ENCODE measurements at places on chromosomes 2 and 18.

GRCh38 chr2:239750045-239750835 lies 274.9 kb downstream of the NDUFA10 start:
- no peak for DNase-seq

DNA sequence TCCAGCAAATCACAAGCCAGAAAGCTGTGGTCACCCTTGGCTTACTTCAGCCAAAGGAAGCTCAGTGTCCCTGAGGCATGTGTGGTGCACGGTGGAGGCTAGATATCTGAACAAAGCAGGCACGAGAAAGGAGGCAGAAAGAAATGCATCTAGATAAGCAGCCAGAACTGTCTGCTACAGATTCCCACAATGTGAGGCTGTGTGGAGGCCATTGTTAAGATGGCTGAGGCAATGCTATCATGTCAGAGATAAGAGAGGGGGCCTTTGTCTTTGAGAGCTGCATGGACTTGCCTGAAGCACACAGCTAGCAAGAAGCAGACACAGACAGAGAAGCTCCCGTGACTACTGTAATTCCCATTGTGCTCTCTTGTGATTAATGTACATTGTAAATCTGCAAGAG lies 110.5 kb upstream of the LYPD6 start:
- DNase-seq: no peak

- DNase-seq: no peak
Observed at GRCh38 chr18:23538870-23539269, 35.6 kb downstream of the RMC1 start.

DNA sequence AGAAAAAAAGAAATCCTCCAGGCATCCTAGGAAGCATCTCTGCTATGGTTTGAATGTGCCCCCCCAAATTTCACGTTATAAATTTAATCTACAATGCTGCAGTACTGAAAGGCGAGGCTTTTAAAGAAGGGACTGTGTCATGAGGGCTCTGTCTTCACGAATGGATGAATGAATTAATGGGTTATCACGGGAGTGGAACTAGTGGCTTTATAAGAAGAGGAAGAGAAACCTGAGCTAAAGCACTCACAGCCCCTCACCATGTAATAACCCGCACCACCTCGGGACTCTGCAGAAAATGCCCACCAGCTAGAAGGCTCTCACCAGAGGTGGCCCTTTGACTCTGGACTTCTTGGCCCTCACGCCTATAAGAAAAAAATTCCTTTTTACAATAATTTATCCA lies 27.6 kb downstream of the RNU4ATAC start:
- no peak for DNase-seq

- no peak for DNase-seq
Observed at GRCh38 chr2:64952511-64953482, 36.4 kb upstream of the SLC1A4 start.

DNA sequence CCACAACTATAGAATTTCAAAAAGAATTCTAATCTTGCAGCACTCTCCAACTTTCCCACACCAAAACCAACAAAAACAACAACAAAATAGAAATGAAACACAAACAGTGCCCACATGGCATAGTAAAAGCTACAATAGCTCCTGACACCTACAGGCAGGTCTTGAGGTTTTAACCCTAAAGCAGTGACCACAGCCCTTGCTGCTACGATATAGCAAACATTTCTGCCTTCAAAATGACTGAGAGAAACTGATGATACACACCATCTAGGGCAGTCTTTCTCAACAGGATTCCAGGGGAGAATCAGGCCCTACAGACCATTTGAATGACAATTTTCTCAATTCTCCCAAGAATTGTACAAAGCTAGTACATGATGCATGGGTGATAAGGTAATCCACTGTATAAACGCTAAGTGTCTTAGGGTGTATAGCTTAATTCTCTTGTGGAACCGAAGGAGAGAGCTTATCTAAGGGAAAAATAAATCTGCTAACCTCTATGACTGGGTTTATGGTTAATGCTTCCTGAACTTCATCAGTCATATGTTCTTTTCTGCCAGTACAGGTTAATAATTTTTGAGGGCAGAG lies 46.5 kb downstream of the TRAK2 start:
- DNase-seq: no peak

DNA sequence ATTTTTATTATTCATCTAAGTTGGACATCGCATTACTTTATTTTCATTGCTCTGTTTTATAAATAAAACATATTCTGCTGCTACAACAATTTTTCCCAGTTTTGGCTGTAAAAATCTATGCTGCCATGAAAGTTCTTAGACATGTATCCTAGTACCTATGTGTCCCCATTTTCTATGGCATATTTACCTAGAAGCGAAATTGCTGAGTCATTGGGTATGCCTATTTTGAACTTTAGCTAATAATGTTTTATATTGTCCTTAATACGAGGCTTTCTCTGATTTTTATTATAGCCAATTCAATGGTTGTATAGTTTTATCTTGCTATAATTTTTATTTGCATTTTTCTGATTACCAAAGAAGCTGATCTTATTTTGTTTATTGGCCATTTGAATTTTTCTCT lies 110.5 kb upstream of the DPP10 start:
- no peak for DNase-seq

DNA sequence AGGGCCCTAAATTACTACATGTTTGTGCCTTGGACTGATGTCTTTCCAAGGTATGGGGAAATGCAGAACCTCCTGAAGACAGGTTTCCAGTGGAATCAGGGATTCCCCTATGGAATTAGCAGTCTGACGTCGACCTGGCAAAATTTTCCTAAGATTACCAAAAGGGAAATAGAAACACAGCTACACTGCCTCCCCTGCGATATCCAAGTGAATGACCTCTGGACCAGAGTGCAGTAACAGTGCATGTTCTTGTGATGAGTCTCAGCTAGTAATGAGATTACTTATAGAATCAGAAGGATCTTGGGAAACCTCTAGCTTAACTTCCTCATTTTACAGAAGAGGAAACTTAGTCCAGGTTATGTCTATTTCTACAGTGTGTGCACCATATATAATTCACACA lies 21.3 kb upstream of the CHST9 start:
- no peak for DNase-seq

DNA sequence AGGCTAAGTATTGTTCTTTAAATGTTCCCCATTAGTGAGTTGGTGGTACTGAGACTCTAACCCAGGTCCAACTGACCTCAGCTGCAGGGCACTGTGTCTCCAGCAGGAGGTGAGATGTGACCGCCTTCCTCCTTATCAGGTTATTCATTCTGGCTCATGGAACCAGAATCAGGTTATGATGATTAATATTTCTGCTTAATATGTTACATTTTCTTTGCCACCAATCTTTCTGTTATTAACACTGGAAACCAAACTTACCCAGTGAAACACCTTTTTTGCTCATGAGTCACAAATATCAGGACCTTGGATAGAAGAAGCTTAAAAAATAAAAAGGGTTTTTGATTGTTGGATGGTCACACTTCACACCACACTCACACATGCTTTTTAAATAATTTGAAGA lies 85.4 kb downstream of the DPP4 start:
- no peak for DNase-seq

DNA sequence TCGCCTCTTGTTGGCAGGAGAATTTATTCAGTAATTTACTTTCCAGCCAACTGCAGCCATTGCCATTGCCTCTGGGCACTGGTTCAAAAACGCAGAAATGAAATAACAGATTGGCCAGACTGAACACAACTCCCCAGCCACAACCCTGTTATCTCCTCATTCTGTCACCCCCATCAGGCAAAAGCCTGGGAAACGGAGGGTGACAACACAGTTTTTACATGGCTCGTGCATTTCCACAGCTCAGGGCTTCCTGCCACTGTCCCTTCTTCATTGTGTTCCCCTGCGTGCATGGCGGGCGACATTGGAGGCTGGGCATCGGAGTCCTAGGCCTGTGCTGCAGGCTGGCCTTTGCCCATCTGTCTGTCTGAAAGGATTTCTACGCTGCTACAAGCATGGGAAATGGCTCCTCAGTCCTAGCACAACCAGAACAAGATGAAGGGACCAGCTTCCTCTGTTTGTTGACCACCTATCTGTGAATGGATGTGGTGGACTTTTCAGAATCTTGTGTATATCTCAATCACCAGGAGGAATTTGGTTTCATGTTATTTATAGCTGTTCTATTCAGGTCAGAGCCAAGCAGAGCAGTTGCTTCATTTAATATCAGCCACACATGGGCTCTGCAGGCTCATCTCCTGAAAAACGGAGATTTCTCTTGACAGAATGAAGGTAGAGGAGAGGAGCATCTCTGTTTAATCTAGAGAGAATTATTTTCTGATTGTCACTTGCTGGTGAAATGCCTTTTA lies 107.0 kb downstream of the MGAT5 start:
- peak; percentile 29 for DNase-seq

GRCh38 chr18:26764586-26764985 lies 100.9 kb downstream of the AQP4 start:
- no peak for DNase-seq

GRCh38 chr2:71782323-71782722 lies 329.0 kb downstream of the DYSF start:
- DNase-seq: no peak

DNA sequence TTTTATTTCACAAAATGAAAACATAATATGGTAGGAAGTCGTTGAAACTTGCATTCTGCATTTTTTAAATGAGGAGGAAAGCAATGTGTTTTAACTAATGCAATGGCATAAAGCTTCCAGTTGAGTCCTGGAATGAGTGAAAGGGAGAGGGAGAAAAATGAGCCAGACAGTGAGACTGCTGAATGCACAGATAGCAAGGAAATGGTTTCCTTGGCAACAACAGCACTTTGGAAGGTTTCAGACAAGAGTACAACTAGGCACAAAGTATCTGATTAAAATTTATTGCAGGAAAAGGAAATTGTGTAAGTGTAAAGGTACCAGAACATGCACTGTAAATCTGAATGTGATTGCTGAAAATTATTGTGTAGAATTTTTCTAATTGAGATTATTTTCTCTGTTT lies 320.1 kb upstream of the KYNU start:
- DNase-seq: no peak

GRCh38 chr2:196247976-196248280 lies 76.5 kb upstream of the STK17B start:
- no peak for DNase-seq

GRCh38 chr18:79400091-79400590 lies 4.4 kb downstream of the NFATC1 start:
- DNase-seq: peak; percentile 30

- no peak for DNase-seq
Observed at GRCh38 chr18:78090584-78090983, 840.9 kb downstream of the GALR1 start.

DNA sequence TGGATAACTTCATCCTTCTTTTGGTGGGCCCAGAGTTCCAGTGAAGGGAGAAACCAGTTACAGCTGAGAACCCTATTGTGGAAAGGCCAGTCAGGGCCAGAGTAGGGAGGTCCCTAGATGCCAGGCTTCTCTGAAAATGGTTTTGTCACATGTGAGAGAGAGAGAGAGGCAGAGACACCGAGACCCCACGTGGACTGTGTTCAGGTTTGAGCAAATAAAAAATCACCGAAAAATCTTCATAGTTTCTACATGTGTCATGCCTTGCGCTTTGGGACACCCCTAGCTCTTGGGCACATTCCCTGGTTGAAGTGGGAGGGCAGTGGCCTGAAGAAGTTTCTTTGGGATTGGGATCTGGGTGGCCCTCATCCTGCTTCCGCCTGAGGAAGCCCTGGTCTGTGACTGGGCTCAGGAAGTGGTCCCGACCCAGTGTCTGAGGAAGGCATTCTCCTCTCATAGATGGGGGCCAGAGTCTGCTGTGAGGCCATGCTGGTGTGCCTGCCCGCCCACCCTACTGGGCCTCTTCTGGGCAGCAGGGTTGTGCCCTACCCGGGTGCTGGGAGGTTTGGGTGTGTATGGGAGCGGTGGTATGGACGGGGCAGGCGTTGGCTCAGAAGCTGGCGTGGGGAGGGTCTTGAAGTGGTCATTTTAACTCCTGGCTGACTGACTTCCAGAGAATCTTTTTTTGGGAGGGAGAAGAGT lies 16.1 kb downstream of the NCK2 start:
- no peak for DNase-seq

DNA sequence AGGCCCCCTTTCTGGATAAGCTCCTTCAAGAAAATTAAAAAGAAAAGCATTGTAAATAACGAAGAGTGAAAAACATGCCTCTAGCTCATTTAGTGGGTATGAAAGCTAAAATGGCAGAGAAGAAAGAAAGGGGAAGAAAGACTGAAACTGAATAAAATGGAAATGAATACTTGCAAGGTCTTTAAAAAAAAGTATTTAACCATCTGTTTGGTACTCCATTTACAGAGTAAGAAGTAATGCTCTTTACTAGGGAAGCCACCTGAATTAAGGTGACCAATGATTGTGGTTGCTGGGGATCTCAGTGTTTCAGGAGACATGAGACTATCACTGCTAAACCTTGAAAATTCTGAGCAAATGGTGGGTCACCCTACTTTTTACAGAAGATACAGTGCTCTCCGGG lies 17.7 kb upstream of the ARL5A start:
- DNase-seq: no peak

DNA sequence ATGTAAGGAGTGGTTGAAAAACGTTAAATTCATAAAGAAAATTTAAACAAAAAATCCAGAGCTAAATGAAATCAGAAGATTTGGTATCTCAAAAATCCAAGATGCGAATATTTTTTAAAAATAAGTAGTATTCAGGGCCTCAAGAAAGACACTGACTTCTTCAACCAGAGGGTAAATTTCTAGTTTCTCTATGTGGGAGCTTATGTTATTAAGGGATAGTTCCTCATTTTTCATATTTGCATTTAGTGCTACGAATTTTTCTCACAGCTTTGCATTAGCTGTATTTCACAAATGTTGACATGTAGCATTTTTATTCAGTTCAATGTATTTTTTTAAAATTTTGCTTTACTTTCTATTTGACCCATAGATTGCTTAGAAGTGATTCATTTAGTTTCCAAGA lies 454.7 kb downstream of the CBLN2 start:
- no peak for DNase-seq

- DNase-seq: no peak
Observed at GRCh38 chr2:48319863-48320262, 210.1 kb upstream of the STON1 start.

DNA sequence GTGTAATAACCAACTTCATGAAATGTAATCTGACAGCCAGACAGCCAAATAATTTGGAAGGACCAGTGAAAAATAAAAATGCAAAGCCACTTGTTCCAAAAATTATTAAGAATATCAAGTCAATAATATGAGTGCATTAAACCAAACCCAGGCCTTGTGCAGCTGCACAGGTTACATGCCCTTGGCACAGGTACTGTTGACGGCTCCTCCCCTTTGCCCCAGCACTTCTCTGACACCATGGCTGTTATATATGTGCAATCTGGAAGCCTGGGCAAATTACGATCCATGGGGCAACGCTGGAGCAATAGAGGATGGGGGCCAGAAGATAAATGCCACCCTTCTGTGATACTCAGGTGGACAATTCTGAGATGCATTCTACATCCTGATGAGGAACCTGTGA lies 68.9 kb downstream of the METTL4 start:
- no peak for DNase-seq
